G401 (cell line): ENCODE measurements at places on chromosomes 2 and 18.

- DNase-seq: no peak
Observed at GRCh38 chr2:62184512-62185230, 11.2 kb upstream of the B3GNT2 start.

GRCh38 chr2:150599889-150600288 is 112.4 kb upstream of the RND3 start:
- DNase-seq: no peak

DNA sequence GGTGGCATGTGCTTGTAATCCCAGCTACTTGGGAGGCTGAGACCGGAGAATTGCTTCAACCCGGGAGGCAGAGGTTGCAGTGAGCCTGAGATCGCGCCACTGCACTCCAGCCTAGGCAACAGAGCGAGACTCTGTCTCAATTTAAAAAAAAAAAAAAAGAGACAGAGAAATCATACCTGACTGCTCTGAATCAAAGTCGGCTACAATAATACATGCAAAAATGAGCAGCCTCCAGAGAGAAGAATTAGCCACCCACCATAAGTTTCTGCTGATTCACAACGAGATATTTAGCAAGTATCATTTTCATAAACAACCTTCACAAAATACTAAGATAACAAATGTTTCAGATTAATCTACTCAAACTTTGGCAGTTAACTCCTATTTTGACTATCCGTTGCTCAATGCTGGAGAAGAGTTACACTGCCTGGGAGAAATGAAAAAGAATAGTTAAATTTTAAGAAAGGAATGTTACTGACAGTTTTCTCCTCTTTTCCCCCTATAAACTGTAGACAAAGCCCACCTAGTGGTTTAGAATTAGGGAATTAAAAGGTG is 1.5 kb downstream of the OSBPL1A start:
- no peak for DNase-seq

DNA sequence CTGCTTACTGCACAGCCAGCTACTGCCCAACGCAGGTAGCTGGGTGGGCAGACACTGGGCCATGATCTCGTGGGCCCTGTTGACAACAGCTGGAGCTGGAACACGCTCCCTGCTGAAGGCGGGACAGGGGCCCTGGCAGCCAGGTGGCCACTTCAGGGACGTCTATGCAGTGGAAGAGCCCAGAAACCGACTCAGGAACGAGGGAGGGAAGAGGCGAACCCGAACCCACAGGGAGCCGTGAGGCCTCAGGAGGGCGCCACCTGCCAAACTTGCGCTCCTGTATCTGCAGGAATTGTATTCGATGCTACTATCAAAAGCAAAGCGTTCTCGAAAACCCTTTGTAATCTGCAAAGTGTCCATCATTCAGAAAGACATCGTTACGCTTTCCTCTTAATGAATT is 198.4 kb downstream of the EIPR1 start:
- no peak for DNase-seq

DNA sequence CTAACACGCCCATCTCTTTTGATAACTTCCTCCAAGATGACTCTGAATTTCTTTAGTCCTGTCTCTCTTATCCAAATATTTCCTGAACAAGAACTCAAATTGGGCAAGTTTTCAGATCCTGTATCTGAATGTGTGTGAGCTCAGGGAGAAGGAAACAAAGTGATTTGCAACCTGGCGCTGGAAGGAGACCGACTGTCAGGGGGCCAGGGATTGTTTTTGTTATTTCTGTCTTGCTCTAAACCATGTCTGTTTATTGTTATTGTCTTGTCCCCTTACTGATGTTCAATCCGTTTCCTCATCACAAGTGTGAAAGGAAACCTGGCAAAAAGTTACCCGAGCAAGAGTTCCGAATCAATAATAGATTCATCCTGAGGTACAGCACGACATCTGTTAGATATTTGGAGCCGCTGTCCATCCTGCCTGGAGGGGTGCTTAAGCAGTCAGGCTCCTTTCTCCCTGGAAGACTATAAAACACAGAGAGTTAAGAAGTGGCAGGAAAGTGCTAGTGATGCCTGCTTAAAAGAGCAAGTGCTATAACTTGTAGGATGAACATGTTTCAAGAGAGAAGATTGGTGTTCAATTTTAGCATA is 132.5 kb upstream of the OSR1 start:
- DNase-seq: no peak

DNA sequence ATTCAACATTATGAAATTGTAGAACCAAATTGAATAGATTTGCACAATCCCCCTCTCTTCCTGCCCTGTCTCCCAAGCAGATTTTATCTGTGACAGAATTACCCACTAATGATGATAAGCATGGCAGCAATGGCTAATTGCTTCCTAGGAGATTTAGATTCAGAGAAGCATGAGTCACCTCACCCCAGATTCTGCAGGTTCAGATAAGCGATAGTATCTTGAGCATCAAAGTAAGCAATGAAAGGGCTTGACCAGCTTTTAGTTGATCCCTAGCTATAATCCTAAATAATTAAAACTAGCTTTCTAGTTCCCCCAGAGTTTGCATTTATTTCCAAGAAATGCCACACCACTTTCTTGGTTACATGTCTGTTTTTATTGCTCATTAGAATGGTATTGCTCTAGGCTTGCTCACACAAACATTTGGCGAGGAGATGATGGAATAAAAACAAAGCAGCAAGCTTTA is 204.3 kb downstream of the GULP1 start:
- DNase-seq: no peak

- no peak for DNase-seq
Observed at GRCh38 chr2:178374865-178375264, 76.1 kb downstream of the PRKRA start.

- DNase-seq: no peak
Observed at GRCh38 chr2:54588244-54588899, 132.2 kb downstream of the SPTBN1 start.
